ENCODE measurements at places on chromosomes 4 and X.

DNA sequence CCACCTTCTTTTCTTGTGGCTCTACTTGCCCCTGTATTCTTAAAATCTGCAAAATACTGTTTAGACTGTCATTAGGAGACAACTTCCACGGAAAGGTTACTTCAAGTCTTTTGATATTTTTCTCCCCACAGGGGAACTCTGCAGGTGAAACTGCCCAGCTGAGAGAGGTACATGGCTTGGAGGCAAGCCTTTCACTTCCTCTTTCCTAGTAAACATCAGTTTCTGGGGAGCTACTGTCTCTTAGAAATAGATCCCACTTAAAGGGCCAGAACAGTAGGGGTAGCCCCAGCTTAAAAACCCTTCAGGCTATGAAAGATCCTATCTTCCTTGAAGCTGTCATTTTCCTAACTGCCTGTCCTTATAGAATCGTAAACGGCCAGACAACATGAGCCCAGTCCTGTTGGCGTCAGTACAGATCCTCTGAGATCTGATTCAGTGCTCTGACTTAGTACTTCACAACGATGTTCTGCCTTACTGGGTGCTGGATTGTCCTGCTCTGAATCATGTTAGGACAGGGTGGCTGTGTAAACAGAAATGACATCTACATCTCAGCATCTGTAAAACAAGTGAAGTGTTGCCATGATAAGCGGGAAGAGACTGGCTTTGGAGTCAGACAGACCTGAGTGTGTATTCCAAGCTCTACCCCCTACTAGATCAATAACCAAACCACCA, 102.1 kb downstream of the ITIH6 start:
- no peak for DNase-seq

- no peak for DNase-seq
Measured at GRCh38 chr4:12123707-12124106, 695.0 kb upstream of the HS3ST1 start.

- DNase-seq, result no peak
Measured at GRCh38 chrX:703466-703865, 72.9 kb downstream of the SHOX start.

- DNase-seq, result no peak
Measured at GRCh38 chr4:57764856-57765255, 654.7 kb upstream of the IGFBP7 start.

- no peak for DNase-seq
Measured at GRCh38 chr4:112410804-112411203, 105.2 kb downstream of the NEUROG2 start.

DNA sequence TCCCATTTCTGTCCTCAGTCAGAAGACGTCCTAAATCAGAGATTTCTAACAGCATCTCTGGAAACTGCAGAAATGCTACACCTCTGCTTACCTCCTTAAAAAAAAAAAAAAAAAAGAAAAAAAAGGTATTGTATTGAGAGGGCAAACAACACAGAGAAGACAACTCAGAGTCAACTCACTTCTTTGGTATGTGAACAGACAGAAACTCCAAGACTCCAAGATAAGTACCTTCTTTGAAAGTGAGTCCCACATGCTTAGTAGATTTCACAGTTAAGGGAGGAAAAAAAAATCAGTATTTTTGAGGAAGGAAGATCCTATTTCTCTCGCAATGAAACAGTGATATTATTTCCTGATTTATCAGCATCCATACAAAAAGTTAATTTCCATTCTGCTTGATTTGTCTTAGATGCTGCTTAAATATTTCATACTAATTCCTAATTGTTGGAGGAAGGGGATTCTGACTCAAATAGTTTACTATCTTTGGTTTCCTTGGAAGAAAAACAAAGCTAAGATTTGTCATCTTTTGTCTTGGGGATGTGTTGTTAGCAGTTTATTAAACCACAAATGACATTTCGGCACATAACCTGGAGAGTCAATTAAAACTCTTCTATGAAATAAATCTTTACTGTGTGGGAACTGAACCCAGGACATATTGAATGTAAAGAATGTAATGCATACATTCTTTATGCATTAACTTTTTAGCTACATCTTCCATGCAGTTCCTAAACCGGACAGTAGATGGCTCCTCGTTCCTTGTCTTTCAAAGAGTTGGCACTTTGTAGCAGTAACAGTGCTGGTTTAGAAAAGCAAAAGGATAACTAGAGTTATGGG, 4.7 kb downstream of the RASGEF1B start:
- no peak for DNase-seq

DNA sequence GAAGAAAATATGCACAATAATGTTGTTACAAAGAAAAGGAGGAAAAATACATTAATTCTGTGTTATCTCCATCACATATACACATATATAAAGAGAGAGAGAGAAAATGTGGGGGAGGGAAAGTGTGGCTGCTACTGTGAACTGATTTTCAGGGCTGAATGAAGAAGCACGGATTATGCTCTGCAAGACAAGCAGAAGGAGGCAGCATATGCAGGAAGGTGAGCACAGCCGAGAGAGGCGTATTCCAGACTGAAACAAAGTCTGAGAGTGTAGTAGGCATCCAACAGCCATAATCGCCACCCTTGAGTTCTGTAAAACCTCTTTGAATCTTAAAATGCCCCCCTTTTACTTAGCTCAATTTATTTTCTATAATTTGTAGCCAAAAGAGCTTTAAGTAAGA, 1081.8 kb upstream of the GRID2 start:
- DNase-seq, result no peak

DNA sequence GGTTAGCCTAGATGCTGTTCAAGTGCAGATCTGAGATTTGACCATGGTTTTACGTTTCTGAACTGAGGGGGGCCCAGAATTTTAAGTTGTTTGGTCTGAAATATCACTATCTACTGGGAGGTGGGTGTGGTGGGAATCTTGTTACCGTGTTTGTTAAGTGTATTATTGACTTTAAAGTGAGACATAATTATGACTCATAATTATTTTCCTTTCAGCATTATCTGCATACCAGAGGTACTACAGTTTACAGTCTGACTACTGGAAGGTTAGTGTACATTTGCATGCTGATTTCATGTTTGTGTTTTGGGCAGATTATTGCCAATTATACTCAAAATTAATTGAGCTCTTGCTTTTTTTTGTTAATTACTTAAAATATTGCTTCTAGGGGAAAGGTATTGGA, 101.5 kb downstream of the KDM6A start:
- no peak for DNase-seq

- no peak for DNase-seq
Measured at GRCh38 chr4:176758731-176759130, 34.0 kb downstream of the VEGFC start.

DNA sequence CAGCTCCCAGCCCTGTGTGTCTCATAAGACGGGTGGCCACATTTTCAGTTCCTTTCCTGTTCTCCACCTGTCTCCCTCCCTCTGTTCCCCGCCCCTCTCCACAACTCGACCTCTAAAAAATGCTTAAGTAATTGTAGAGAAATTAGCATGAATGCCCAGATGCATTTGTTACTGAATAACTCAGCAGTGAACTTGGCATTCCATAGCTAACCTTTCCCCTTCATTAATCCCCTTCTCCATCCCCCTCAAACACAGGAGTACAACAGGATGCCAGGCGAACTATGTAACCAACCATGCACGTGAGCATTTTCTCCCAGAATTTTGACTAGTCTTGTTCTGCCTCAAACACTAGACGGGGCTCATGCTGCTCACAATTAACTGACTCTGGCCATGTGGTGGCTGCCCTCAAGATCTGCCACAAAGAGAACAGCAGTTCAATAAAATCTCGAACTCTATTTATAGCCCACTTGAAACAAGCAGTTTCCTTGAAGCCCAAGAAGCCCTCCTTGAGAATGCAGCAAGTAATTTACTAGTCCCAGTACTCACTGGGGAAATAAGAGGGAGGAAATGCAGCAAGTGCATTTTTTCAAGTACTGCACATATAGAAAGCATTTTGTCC, 351.2 kb downstream of the ARHGAP24 start:
- no peak for DNase-seq

DNA sequence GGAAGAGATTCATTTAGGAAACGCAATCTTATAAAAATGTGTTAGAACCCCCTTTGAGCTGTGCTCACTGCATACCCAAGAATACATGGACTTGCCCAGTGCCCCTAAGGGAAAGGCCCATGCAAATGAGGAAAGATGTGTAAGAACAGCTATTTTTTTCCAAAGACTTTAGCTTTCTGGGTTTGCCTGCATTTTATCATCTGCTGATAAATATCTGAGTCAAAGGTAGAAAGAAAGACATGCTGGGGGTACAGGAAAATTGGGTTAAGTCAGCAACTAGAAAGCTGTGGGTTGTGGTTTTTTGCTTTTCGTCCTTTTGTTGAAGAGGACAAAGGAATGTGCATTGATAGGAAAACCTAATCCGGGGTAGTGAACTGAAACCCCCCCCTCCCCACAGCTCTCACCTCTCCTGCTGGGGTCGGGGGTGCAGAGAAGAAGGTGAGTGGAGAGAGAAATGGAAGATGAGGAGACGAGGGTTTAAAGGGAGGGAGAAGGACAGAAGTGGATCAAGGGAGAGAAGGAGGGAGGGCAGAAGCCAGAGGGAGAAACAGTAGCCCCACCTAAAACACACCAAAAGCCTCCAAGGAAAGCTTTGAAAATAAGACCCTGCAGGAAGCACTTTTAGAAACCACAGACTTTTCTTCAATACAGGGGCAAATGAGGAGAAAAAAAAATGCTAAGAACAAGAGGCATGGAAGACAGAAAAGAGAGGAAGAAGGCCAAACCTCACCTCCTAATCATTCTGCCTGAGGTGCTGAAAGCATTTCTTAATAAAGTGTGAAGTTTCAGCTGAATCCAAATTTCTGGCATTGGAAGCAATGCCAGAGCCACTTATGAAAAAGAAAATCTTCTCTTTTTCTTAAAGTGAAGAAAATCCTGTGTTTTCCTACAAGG, 49.3 kb downstream of the KDR start:
- DNase-seq, result no peak

DNA sequence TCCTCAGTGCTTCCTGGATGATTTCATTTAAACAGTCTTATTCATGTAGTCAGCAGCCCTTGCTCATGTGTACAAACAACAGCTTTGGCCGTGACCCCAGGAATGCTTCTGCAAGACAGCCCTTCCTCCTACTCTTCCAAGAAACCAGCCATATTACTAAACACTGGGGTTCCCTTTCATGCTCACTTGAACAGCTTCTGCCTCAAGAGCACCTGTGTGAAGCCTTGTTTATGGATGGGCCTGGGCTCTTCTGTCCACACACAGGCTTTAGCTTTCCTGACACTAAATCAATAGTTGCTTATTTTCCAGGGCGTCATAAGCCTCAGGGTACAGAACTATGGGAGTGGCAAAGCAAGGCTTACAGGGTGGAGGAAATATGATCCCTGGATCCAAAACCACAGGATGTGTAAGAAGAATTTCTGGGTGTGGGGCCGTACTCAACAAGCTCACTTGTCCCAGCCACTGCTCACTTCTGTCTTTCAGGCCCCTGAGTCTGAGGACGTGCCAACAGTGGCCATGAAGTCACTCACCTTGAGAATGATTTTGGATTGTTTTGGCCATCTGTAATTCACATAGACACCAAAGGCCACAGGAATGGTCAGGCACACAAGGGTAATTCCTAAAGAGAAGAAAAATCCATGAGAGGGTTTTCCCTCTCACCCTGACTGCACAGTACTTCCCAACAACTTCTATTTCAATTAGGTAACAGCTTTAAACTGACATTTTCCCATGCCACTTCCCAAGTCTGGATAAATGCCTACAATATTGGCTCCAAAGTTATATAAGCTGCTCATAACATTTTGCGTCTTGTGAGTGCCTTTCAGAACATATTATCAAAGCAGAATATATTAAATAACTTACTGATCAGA, 17.7 kb downstream of the SLC10A6 start:
- no peak for DNase-seq

DNA sequence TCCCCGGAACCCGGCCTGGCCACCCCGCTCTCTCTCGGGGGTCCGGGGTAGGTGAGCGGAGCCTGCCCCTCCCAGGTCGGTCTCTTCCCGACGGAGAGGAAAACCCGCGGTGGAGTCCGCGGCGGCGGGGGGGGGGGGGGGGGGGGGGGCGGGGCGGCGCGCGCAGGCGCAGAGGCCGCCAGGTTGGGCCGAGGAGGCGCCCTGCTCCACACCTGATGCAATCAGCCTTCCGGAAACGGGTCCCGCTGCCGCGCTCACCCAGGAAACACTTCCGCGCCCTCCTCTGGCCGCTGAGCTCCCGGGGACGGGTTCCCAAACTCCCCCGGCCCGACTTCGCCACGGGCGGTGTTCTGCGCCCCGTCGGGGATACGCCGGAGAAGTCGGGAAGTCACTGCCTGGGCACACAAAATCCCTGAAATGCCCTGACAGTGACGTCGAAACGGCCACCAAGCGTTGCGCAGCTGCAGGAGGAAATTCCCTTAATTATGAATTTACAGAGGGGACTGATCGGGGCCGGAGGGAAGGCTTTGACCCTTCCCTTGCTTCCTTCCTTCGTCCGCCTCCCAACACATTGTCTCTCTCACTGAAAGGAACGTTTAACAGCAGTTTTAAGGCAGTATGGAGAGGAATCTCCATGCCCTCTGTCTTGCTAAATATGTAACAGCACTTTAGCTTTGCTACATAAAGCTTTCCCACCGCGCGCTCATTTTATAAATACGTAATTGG, 2.1 kb upstream of the APBB2 start:
- DNase-seq, result no peak

DNA sequence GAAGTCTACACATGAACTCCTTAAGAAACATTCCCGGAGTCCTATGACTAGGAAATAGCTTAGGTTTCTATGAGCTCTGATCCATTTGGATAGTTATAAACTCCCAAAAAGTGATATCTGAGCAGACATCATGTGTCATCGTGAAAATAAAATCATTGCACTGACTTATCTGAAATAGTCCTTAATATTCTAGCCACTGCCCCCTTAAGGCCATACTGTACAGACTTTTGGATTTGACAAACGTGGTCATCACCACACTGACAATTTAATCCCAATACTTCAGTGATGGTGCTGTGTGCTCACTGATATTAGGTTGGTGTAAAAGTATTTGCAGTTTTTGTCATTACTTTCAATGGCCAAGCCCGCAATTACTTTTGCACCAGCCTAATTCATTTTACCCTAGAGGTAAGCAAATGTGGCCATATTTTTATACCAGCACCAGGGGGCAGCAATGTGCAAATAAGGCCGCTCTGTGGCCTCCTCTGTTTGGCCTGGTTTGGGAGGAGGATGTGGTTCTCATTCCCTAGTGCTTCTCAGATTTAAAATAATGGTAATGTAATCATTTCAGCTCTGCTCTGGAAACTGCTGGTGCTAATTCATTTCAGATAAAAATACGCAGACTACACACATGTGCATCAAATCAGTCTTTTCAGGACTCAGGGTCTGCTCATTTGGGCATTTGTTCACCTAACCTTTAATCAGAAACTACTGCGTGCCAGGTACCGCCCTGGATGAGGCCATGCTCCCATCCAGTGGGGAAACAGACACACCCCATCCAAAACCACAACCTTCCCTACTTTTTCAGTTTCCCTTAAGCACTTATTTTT, 196.4 kb upstream of the C1QTNF7 start:
- no peak for DNase-seq

All from activated gamma-delta T cell (primary cell).